Motor neuron (in vitro differentiated cells): ENCODE measurements at places on chromosomes 6 and 20. TPM values are rescaled to one million over a fixed set of nuclear protein-coding genes. Genes with fewer than 3 reads are reported as not detected.

The TSPO2 gene
- total RNA-seq: not detected in 2 replicates

The DNAAF9 gene
- 21.8 and 28.4 TPM in 2 replicates for total RNA-seq

The SLC22A7 gene
- total RNA-seq: not detected in 2 replicates

The HLA-DOB gene
- not detected in 2 replicates for total RNA-seq

The RHAG gene
- total RNA-seq: 0.28 and 0.34 TPM in 2 replicates

The TFAP2A gene
- total RNA-seq: 0.05 and 0.31 TPM in 2 replicates

The CST11 gene
- not detected in 2 replicates for total RNA-seq

The NTSR1 gene
- total RNA-seq: 0.59 and 1.0 TPM in 2 replicates

The SCUBE3 gene
- total RNA-seq: 13.7 and 21.7 TPM in 2 replicates

The DUSP15 gene
- 17.8 and 24.2 TPM in 2 replicates for total RNA-seq

The LTB gene
- total RNA-seq: 0.54 and 0.92 TPM in 2 replicates

The BTNL2 gene
- total RNA-seq: 1.8 TPM in 1 of 2 replicates, not detected in the other

The GJE1 gene
- total RNA-seq: not detected in 2 replicates
